ENCODE measurements at places on chromosomes 6 and 20. TPM values are rescaled to one million over a fixed set of nuclear protein-coding genes. Genes with fewer than 3 reads are reported as not detected.

The CASS4 gene
- total RNA-seq: 3.0 TPM

The PTCRA gene
- not detected for total RNA-seq

The EPHA7 gene
- total RNA-seq: 27.0 TPM

The CENPW gene
- total RNA-seq: 5.8 TPM

The PRL gene
- total RNA-seq: not detected

The PRR3 gene
- total RNA-seq: 9.3 TPM

The RAB44 gene
- total RNA-seq: 1.5 TPM

The SMLR1 gene
- total RNA-seq: 0.16 TPM

The GPLD1 gene
- 0.94 TPM for total RNA-seq

DNA sequence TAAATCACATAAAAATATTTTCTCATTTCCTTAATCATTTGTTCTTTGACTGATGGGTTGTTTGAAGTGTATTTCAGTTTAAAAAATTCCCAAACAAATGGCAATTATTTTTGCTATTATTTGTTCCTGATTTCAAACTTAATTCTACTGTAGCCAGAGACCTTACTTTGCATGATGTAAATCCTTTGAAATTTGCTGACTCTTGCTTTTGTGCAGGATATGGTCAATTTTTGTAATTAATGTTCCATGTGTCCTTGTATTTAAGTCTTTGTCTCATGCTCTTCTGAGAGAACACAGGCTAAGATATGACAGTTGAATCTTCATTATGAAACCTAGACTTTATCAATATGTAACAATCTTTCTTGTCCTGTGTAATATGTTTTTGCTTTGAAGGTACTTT lies 295.0 kb upstream of the CHD6 start:
- H3K27me3 ChIP-seq: no peaks in the 10 kb centered on the region
- H3K4me1 ChIP-seq: no peaks in the 10 kb centered on the region
- no peak overlapping the region for H3K4me3 ChIP-seq
- H3K36me3 ChIP-seq: no peaks in the 10 kb centered on the region
- no peak overlapping the region for H3K27ac ChIP-seq

- no peak overlapping the region for H3K4me3 ChIP-seq
- H3K27ac ChIP-seq: no peak overlapping the region
- no peaks in the 10 kb centered on the region for H3K27me3 ChIP-seq
- H3K4me1 ChIP-seq: peaks cover 5% of the 10 kb centered on the region
Measured at GRCh38 chr6:36852481-36853147, 13.4 kb upstream of the CPNE5 start.

DNA sequence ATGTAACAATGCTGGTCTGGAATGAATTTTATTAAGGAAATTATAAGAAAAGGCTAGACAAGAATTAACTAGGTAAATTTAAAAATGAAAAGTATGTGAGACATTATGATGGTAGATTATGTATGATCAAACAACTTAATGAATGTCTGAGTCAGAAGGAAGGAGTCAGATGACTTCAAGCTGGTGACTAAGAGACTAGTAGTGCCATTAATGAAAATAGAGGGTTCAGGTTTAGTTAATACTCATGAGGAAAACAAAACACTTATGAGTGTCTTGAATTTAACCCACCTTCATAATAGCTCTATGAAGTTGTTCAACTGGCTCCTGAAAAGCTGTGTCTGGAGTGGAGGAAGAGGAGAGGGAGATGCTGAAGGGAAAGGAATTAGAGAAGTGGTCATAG lies 256.3 kb downstream of the ADGRB3 start:
- H3K4me1 ChIP-seq: no peaks in the 10 kb centered on the region
- no peaks in the 10 kb centered on the region for H3K36me3 ChIP-seq
- no peaks in the 10 kb centered on the region for H3K27me3 ChIP-seq
- no peak for DNase-seq

- DNase-seq: peak; percentile 54
- no peaks in the 10 kb centered on the region for H3K36me3 ChIP-seq
- peak overlapping the region; percentile 39 for H3K4me3 ChIP-seq
Measured at GRCh38 chr6:34237722-34238584, 1.3 kb downstream of the HMGA1 start.

GRCh38 chr6:154614101-154614500 lies 103.6 kb upstream of the CNKSR3 start:
- no peaks in the 10 kb centered on the region for H3K36me3 ChIP-seq
- no peak for DNase-seq
- H3K4me1 ChIP-seq: peaks cover 4% of the 10 kb centered on the region
- no peak overlapping the region for H3K4me3 ChIP-seq
- H3K27me3 ChIP-seq: no peaks in the 10 kb centered on the region
- H3K27ac ChIP-seq: no peak overlapping the region

DNA sequence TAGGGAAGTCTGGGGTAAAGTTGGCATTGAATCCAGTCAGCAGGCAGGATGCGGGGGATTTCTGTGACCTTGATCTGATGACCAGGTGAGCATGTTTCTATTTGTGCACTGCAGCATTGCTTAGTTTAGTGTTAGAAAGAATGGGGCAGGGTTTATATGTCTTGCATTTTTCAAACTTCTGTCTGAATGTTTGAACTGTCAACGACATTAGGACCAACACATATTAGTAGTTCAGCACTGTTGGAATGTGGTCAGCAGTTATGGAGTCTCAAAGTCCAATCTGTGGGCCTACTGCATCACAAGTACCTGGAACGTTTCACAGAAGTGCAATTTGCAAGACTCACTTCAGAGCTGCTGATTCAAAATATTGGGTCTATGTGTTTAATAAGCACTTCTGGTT lies 276.6 kb upstream of the BMP2 start:
- no peaks in the 10 kb centered on the region for H3K36me3 ChIP-seq
- no peaks in the 10 kb centered on the region for H3K27me3 ChIP-seq
- no peak overlapping the region for H3K27ac ChIP-seq
- peaks cover 2% of the 10 kb centered on the region for H3K4me1 ChIP-seq

DNA sequence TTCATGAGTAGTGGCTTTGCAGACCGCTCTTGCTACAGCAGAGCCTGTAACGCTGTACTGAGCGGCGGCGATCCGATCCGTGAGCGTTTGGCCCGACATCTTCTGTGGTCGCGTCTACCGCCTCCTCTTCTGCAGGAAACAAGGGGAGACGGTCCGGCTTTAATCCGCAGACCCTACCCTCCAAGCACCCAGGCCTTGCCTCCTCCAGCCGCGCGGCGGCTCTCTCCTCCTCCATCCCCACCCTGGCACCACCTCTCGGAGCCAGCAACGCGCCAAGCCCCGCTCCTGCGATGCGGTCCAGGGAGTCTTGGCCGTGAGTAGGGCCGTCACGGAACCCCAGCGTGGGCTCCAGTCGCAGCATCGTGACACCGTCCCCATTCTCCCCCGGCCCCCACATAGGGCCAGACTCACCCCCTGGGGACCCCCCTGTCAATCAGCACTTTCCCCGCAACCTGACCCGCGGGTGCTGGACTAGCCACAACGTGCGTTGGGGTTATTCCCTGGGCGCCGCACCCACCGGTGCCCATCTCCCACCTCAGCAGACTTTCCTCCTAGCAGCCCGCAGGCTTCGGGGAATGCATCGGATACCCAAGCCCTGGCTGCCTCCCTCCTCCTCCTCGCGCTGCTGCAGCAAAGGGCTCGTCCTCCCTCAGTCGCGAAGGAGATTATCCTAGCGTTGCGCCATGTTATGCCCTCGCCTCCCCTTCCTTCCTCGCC lies 914 bp downstream of the SNAP91 start:
- H3K36me3 ChIP-seq: no peaks in the 10 kb centered on the region
- no peak overlapping the region for H3K4me3 ChIP-seq
- H3K27ac ChIP-seq: no peak overlapping the region
- DNase-seq: peak; percentile 30
- H3K27me3 ChIP-seq: peaks cover 16% of the 10 kb centered on the region
- no peaks in the 10 kb centered on the region for H3K4me1 ChIP-seq

DNA sequence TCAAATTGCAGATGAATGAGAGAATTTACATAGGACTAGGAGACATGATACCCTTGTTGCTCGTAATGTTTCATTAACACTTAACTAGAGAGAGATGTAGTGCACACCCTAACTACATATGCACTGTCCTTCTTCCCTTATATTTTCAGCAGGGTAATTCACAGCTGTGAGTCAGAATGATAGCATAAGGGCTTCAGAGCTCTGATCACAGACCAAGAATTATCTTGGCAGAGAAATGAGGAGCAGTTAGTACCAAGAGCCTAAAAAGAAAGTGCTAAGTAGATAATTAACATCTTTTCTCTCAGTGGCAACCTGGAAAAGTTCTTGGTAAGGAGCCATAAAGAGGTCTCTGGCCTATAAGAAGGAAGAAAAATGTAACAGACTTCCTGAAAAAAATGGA lies 35.8 kb downstream of the GRIK2 start:
- no peaks in the 10 kb centered on the region for H3K36me3 ChIP-seq
- no peaks in the 10 kb centered on the region for H3K4me1 ChIP-seq

GRCh38 chr6:91697010-91697695 lies 1110.3 kb upstream of the MAP3K7 start:
- H3K27me3 ChIP-seq: no peaks in the 10 kb centered on the region
- H3K4me3 ChIP-seq: no peak overlapping the region
- no peak overlapping the region for H3K27ac ChIP-seq
- H3K4me1 ChIP-seq: no peaks in the 10 kb centered on the region
- no peak for DNase-seq

- DNase-seq: no peak
- no peaks in the 10 kb centered on the region for H3K27me3 ChIP-seq
- no peak overlapping the region for H3K27ac ChIP-seq
- no peak overlapping the region for H3K4me3 ChIP-seq
- peaks cover 10% of the 10 kb centered on the region for H3K4me1 ChIP-seq
- no peaks in the 10 kb centered on the region for H3K36me3 ChIP-seq
Measured at GRCh38 chr6:1851681-1852456, 242.2 kb downstream of the FOXC1 start.

GRCh38 chr6:170444056-170444591 lies 109.0 kb downstream of the PSMB1 start:
- H3K36me3 ChIP-seq: no peaks in the 10 kb centered on the region
- DNase-seq: no peak
- H3K4me3 ChIP-seq: no peak overlapping the region
- no peak overlapping the region for H3K27ac ChIP-seq

DNA sequence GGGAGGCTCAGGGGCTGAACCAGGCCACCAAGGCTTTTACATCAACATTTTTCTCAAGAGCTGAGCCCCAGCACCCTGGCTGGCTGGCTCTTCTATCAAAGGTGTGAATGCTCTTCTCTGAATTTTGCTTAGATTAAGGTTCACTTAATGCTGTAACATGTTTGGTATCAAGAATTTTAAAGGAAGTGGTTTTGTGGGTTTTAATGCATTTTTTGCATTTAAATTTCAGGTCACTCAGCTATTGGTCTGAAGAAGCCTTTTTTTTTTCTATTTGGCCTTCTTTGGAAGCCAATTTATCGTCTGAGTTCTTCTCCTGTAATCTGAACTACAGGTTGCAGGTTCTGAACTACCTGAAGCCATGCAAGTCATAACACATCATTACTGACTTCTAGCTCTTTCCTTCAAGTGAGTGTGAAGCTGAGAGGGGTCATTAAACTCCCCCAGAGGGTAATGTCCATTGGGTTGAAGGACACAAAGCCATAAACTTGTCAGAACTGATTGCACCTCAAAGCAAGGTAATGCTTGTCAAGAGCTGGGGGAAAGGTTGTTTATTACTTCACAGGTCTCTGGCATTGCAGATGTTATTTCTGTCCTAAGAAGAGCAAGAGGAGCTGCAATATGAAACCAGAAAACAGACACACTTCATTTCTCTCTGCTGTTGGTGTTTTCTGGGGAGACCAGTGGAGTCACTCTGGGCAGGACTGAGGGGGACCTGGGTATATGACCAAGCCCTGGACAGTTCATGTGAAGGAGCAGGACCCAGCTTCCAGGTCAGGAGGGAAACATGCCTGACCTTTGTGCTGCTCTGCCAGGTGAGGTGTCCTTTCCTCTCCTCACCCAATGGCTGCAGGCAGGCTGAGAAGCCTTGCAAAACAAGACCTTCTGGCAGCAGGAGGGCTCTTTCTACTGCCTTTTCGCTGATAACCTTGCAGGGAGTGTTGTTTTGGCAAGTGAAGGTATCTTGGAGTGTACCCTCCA lies 26.1 kb upstream of the NEDD9 start:
- DNase-seq: peak; percentile 74
- no peaks in the 10 kb centered on the region for H3K27me3 ChIP-seq
- peaks cover 5% of the 10 kb centered on the region for H3K4me1 ChIP-seq

DNA sequence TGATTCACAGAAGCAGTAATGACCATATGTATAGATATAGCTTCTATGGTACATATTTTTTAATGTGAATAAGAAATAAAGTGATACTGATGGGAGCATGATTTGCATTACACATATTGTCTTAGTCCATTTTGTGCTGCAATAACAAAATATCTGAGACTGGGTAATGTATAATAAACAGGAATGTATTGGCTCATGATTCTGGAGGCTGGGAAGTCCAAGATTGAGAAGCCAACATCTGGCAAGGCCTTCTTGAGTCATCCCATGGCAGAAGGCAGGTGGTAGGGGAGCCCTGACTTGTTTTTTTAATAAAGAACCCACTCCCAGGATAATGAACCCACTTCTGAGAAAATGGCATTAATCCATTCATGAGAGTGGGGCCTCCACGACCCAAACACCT lies 185.6 kb upstream of the RREB1 start:
- no peaks in the 10 kb centered on the region for H3K4me1 ChIP-seq
- H3K4me3 ChIP-seq: no peak overlapping the region
- no peaks in the 10 kb centered on the region for H3K36me3 ChIP-seq
- H3K27me3 ChIP-seq: no peaks in the 10 kb centered on the region
- no peak overlapping the region for H3K27ac ChIP-seq
- DNase-seq: no peak

DNA sequence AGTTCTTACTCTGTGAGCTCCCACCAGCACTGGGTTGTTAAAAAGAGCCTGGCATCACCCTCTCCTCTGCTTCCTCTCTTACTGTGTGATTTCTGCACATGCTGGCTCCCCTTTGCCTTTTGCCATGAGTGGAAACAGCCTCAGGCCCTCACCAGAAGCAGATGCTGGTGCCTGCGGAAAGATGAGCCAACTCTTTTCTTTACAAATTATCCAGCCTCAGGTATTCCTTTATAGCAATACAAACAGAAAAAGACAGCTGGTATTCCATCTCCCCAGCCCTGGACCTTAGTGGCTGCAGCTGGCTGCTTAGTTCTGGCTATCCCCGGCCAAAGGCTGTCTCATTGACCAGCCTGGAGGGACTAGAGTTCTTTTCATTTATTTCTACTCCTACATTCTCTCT lies 129.1 kb downstream of the IMPG1 start:
- H3K27ac ChIP-seq: no peak overlapping the region
- no peak for DNase-seq
- no peak overlapping the region for H3K4me3 ChIP-seq
- H3K36me3 ChIP-seq: no peaks in the 10 kb centered on the region

DNA sequence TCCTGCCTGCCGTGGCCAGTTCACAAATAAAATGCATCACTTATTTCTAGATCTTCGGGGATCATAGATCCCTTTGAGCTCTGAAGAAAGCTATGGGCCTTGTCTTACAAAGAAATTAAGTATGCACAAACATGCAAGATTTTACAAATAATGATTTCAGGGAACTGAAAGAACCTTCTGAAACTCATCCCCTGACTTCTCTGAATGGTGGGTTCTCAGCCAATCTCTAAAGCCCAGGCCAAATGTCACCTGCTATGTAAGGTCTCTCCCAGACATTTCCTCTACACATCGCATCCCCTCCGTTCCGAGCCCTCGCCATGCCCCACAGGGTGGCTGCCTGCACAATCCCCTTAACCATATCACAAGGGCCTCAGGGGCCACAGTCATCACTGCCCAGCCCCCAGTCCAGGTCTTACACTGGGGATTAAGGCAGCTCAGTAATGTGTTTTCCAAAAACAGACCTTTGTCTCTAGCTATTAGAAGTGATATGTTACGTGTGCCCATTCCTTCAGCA lies 16.1 kb upstream of the ANKRD60 start:
- no peak for DNase-seq
- H3K27ac ChIP-seq: no peak overlapping the region
- no peaks in the 10 kb centered on the region for H3K27me3 ChIP-seq

All from kidney (tissue), 22 donors.